ENCODE measurements at places on chromosomes 5 and 9.

GRCh38 chr5:82798676-82799075 lies 278.5 kb downstream of the TMEM167A start:
- DNase-seq = no peak

DNA sequence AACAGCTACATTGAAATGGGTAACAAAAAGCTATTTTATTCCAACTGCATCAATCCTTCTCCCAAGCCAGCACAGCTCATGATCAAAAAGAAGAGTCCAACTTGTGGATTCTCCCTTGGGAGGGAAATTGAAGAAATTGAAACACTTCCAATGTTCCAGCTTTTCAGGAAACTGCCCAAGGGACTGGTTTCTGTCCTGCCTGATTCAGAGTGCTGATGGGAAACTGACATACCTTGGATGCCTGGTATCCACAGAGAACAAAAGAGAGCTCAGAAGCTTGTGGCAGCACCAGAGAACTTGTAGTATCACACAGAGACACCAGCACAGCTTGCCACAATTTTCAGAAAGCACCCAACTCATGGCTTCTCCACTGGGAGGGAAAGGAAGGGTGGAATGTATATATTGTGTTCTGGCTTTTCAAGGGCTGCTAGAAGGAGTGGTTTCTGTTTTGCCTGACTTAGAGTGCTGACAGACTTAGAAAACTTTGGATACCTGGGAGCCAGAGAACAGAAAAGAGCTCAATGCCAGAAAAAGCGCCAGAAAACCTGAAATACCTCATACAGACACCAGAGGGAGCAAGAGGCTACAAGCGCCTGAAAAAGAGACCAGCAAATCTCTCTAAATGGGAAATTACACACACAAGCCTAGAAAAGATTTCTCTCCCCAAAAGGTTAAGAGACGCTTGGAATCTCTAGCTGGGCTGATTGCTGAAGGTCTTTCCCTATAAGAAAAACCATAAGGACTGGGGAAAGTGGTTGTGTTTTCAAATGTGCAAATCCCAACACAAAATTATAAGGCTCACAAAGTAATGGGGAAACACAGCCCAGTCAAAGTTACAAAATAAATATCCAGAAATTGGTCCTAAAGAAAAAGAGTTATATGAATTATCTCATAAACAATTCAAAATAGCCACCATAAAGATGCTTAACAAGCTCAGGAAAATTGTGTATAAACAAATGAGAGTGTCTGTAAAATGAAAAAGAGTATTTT lies 178.8 kb downstream of the SPOCK1 start:
- DNase-seq = peak; percentile 41

GRCh38 chr9:15501179-15501578 lies 9.6 kb downstream of the PSIP1 start:
- DNase-seq = no peak

- no peak for DNase-seq
Measured at GRCh38 chr5:122067390-122067789, 10.7 kb downstream of the LOX start.

GRCh38 chr9:87534957-87535356 lies 37.3 kb downstream of the DAPK1 start:
- no peak for DNase-seq

GRCh38 chr5:165057145-165057544 lies 1551.7 kb downstream of the MAT2B start:
- no peak for DNase-seq

DNA sequence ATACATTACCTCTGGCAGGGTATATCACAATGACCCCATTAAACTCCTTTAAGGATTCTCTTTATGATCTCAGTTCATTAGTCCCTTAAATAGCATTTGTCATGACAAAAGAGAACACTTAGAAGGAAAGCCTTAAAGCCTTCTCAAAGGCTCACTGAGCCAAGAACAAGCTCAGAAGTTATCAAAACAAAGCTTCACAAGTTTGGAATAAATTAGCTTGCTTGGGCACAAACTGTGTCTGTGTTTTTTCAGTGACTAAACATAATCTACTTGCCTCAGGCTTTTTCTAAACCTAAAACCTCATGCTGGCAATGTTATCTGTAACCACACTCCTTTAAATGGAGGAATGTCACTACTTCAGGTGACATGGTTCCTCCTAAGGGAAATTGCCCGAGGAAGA lies 1114.9 kb upstream of the C9orf72 start:
- DNase-seq = no peak

DNA sequence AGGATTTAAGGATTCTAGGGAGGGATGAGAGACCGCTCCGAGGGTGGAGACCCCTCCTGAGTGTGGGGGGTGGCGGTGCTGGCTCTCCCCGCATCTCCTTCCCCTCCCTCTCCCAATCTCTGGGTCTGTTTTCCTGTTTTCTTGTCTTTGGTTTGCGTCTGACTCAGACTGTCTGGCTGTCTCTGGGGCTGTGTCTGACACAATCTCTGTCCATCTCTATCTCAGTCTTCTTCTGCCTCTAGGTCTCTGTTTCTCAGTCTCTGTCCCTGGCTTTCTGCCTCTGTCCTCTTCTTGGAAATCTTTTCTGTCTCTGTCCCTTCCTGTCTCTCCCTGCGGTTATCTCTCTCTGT lies 196 bp upstream of the GRM6 start:
- DNase-seq = no peak

DNA sequence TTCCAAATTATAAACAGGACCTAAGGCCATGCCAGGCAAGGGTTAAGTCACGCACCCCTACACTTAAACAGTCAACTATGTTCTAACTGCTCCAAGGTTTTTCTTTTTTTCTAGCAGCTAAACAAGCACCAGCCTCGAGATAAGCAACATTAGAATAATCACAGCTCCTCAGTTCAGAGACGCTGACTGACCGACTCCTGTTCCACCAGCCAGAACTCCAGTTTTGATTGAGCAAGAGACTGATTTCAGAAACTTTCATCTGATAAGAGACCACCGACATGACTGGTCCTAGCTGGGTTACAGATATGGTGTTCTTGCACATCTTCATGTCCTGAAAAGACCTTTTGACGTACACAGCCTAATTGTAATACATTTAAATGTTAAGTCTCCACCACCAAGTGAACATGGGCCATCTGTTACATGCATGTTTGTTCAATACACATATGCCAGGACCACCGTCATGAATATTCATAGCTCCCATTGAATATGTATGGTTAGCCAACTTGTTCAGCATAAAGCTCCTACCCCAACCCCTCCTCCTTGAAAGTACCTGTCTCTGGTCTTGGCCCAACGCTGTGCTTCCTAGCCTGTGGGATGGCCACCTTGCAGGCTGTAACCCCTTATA lies 23.7 kb upstream of the OTULINL start:
- DNase-seq = no peak

- no peak for DNase-seq
Measured at GRCh38 chr5:143101725-143102386, 301.6 kb downstream of the NR3C1 start.

DNA sequence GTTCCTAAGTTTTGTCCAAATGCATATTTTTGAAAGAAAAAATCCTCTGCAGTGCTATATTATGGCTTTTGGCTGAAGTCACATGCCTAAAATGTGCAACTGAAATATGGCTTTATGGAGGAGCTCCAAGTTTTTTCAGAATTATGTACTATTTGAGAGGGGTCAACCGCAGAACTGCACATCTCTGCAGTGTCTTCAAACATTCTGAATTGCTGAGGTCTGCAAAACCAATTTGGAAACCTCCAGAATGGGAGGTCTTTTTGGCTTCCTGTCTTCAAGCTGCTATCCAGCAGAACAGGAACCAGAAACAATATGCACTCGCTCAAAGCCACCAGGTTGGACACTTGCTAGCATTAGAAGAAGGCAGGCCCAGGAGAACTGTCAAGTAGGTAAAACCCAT lies 376.0 kb upstream of the PAPPA start:
- no peak for DNase-seq

DNA sequence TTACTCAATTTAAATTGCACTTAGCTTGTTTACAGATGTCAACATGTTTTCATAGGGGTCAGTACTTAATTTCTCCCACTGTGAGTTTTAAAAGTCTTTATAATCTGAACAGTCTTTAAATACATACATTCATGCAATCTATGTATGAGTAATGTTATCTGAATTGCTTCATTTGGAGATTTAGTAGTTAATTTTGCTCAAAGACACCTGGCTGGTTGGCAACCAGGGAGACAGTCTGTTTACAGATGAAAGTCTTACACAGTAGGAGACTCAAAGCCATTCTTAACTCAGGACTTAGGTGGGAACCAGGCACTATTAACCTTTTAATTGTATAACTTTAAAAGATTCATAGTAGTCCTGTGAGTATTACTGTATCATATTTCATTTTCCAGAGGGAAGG lies 29.3 kb downstream of the DAB2 start:
- no peak for DNase-seq

GRCh38 chr9:93492327-93492726 lies 38.9 kb upstream of the FAM120AOS start:
- no peak for DNase-seq

GRCh38 chr5:112977440-112977861 lies 853 bp downstream of the DCP2 start:
- DNase-seq = no peak

DNA sequence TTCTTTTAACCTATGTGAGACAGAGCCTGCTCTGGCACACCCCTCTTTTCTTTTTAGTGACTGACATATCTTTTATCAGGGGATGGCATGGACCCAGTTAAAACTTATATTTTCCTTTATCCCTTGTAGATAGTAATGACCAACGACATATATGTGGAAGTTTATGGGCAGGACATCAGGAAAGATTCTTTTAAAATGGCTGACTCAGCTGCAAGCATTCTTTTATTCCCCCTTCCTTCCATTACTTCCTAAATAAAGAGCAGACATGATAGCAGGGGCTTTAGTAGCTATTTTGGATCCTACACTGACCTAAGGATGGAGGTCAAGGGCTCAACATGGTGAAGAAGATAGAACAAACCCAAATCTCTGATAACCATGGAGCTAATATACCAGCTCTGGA lies 25.0 kb upstream of the VPS13A start:
- DNase-seq = no peak

- no peak for DNase-seq
Measured at GRCh38 chr9:93595861-93596365, 19.5 kb downstream of the PHF2 start.

DNA sequence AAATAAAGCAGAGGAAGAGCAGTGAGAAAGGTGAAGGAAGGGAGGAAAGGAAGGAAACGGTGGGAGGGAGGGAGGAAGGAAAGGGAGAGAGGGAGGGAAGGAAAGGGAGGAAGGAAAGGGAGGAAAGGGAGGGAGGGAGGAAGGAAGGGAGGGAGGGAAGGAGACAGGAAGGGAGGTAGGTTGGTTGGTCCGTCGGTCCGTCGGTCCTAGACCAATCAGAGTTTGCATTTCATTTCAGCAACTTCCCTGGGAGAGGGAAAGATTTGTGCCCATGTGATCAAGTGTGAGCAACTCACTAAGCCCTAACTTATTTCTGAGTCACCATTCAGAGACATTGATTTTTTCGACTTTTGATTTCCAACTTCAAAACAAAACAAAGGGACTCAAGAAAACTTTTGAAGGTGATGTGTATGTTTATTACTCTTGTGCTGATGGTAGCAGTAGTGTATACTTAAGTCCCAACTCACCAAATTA lies 18.8 kb downstream of the NANS start:
- DNase-seq = no peak

DNA sequence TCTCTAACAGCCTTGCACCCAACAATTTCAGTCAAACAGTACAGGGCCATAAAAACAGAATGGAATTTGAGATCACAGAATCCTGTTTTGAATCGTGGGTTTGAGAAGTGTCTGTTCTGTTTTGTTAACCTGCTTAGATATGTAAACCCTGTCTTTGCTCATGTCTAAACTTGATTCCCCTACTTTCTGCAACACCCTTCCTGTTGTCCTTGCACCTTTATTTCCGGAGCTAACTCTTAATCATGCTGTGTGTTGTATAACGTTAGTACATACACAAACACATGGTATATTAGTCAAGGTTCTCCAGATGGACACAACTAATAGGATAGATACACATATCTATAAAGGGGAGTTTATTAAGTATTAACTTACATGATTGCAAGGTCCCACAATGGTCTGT lies 2229.2 kb upstream of the C9orf72 start:
- DNase-seq = no peak

Data from activated CD8-positive, alpha-beta T cell treated with anti-CD3 and anti-CD28 coated beads, Interleukin-2, amount 10 ng/mL, durations not matched to agents 7 days and 5 days (primary cell).